ENCODE measurements at places on chromosomes 11 and 22.

DNA sequence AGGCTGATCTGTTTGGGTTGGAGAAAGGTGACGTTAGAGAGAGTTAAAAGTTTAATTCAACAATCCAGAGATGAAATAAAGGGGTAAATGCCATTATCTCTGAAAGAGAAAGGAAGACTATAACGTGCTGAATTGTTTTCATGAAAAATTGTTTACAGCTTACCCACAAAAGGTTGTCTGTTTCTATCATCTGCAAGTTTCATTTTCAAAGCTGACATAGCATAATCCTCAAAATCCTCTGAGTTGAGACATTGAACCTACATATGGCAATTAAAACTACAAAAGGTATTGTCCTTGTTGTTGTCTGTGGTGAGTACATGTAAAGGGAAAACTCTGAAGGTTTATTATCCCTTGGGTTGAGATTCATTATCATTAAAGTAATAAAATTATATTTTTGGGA is 569.9 kb downstream of the LUZP2 start:
- no peak for DNase-seq

DNA sequence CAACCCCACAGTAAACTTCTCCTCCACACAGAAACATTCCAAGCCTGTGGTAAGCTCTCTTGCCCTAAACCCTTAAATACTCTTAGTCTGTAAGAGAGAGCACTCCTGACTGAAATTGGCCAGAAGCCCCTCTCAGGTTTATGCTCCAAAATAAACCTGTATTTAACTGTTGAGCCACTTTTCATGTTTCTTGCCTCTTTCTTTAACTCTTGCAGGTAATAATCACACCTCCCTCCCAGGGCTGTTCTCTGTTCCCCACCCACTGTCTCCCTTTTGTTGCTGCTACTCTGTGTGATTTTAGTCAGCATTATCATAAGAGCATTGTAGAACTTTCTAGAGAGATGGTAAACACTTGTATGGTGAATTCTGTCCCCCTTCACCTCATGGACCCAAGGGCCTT is 2.1 kb upstream of the IFT27 start:
- DNase-seq, result no peak

DNA sequence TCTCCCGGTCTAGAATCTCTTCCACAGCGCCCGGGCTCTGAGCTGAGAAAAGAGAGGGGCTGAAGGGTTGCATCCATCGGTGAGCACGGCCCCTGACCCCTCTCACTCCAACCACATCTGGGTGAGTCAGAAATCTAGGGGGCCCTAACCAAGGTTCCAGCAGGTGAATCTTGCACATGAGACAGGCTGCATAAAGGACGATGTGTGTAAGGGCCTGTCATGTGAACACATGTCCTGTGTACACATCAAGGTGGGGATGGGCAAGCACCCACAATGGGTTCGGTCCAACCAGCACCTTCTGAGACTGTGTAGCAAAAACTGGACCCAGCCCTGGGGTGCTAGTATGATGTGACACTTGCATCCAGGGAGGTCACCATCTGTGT is 1.2 kb downstream of the BET1L start:
- DNase-seq, result no peak

DNA sequence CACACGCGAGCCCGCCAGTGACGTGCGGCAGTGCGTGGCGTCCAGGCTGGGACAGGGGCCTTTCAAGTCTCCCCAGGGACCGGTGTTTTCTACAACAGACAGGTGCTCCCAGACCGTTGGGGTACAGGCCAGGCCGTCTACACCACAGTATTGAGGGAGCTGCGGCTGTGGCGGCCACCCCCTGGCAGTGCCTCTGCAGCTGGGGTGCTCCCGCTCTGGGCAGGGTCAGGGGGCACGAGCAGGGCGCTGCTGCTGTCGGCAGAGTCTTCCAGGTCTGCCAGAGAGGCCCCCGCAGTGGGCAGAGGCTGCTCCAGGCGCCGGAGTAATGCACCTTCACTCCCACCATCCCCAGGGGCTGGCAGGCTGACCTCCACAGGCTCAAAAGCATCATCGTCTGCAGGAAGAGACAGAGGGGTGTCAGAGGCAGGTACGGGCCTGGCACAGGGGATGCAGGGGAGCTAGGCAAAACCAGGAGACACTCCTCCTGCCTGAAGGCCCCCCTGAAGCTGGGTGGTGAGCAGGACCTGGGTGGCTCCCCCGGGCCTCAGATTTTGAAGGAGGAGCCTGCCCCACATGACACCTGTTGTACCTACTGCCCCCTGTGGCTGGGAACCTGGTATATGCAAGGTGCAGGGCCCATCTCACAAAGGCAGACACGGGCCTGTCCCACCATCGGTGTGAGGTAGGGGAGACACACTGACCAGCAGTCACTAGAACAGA is 83.3 kb downstream of the DGCR2 start:
- no peak for DNase-seq

DNA sequence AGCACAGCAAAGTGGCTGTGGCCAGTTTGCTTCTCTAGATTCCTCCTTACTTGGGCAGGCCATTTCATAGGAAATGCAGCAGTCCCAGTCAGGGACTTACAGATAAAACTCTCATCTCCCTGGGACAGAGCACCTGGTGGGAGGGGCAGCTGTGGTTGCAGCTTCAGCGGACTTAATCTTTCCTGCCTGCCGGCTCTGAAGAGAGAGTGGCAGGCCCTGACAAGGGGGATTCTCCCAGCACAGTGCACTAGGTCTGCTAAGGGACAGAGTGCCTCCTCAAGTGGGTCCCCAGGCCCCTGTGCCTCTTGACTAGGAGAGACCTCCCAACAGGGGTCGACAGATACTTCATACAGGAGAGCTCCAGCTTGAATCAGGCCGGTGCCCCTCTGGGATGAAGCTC is 1649.1 kb downstream of the LRRC4C start:
- no peak for DNase-seq

GRCh38 chr11:73308003-73308960 is at the start of gene ARHGEF17:
Gene ARHGEF17 (plus strand): TSS chr11:73308276. CDS start chr11:73308639, 363 bp downstream.
- DNase-seq, result peak; percentile 36

DNA sequence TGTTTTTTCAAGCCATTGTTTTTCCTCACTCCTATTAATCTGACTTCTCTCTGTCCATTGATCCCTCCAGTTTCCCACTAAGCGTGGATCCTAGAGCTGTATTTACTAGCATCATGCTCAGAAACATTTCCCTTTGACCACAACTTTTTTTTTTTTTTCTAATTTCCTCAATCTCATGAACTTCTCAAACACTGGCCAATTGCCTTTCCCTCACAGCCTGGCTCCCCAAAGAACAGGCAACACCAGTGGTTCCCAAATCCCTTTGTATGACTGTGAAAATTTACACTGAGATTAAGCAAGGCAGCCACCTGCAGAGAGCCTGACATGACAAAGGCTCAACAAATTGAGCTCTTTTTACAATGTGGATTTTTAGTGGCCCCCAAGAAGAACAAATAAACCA is 1.4 kb upstream of the TPP1 start:
- no peak for DNase-seq

DNA sequence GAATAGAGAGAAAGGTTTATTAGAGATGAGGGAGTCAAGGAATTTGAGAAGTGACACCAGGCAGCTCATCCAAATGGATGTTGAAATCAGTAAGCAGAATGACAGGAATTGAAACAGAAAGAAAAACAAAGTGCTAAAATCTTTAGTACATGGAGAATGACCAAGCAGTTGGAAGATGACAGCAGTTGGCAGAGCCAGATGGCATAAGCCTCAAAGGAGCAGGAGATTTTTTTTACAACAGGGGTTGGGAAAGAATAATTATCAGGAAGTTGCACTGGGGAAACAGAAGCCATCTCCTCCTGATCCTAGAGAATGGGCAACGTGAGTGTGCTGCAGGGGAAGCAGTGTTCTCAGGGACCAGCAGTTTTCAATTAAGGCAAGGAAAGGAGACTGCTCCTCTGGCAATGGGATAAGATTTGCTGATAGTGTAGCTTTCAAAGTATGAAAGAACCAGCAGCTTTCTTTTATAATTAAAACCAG is 28.9 kb downstream of the RAB39A start:
- no peak for DNase-seq

- no peak for DNase-seq
Measured at GRCh38 chr11:115501893-115502589, 2.2 kb downstream of the CADM1 start.

Data from naive thymus-derived CD4-positive, alpha-beta T cell (primary cell).